ENCODE measurements at places on chromosomes 7 and 10. TPM values are rescaled to one million over a fixed set of nuclear protein-coding genes. Genes with fewer than 3 reads are reported as not detected.

FKBP6 gene
- not detected for total RNA-seq

CPA2 gene
- total RNA-seq: not detected

TRIM73 gene
- 18.4 TPM for total RNA-seq

TCF7L2 gene
- 2.2 TPM for total RNA-seq

ACTR3C gene
- total RNA-seq: 6.4 TPM

GALNT17 gene
- total RNA-seq: not detected

SLC26A4 gene
- 0.17 TPM for total RNA-seq

SPAM1 gene
- not detected for total RNA-seq

SDK1 gene
- total RNA-seq: 0.20 TPM

DENND11 gene
- total RNA-seq: 46.1 TPM

Data from activated naive CD8-positive, alpha-beta T cell treated with anti-CD3 and anti-CD28 coated beads, Interleukin-2, amount 10 ng/mL, durations not matched to agents 7 days and 5 days (primary cell).